Activated CD4-positive, alpha-beta T cell treated with anti-CD3 and anti-CD28 coated beads for 24 hours (primary cell): ENCODE measurements at places on chromosomes 2 and 18.

GRCh38 chr18:59024829-59025228 lies 114.9 kb upstream of the SEC11C start:
- no peak for DNase-seq

GRCh38 chr2:160402501-160402900 lies 91.1 kb downstream of the RBMS1 start:
- no peak for DNase-seq

DNA sequence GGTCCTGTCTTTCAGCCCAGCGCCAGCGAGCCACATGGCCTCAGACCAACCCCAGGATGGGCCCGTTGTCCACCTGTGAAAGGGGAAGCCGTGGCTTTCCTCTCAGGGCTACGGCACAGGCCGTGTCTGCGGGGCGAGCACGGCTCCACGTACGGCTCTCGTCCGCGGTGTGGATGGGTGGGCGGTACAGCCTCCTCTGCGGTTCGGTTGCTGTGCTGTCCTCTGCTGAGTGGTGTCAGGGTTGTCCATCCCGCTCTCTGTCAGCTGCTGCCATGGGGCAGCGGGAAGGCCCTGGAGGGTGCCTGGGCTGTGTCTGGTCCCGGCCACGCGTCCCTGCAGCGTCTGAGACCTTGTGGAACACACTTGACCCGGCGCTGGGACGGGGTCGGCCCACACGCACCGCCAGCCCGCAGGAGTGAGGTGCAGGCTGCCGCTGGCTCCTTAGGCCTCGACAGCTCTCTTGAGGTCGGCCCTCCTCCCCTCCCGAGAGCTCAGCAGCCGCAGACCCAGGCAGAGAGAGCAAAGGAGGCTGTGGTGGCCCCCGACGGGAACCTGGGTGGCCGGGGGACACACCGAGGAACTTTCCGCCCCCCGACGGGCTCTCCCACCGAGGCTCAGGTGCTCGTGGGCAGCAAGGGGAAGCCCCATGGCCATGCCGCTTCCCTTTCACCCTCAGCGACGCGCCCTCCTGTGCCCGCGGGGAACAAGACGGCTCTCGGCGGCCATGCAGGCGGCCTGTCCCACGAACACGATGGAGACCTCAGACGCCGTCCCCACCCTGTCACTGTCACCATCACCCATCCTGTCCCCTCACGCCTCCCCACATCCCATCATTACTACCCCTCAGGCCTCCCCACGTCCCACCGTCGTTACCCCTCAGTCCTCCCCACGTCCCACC lies 128.7 kb downstream of the NFATC1 start:
- DNase-seq: peak; percentile 44

- DNase-seq: no peak
Measured at GRCh38 chr2:41194230-41194629, 742.3 kb upstream of the SLC8A1 start.

DNA sequence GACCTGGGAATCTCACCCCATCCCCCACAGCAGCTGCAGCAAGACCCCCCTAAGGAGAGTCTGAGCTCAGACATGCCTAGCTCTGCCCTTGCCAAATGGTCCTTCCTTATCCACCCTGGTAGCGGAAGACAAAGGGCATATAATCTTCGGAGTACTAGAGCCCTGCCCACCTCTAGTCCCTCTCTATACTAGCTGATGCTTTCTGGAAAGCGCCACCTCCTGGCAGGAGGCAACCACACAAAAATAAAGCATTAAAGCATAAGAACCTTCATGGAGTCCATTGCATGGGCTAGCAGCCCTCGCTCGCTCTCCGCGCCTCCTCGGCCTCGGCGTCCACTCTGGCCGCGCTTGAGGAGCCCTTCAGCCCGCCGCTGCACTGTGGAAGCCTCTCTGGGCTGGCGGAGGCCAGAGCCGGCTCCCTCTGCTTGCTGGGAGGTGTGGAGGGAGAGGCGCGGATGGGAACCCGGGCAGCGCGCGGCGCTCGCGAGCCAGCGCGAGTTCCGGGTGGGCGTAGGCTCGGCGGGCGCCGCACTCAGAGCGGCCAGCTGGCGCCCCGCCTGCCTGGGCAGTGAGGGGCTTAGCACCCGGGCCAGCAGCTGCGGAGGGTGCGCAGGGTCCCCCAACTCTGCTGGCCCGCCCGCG lies 941.2 kb downstream of the SUCLG1 start:
- no peak for DNase-seq

GRCh38 chr2:208135794-208136715 lies 6.4 kb upstream of the CRYGC start:
- DNase-seq: no peak

DNA sequence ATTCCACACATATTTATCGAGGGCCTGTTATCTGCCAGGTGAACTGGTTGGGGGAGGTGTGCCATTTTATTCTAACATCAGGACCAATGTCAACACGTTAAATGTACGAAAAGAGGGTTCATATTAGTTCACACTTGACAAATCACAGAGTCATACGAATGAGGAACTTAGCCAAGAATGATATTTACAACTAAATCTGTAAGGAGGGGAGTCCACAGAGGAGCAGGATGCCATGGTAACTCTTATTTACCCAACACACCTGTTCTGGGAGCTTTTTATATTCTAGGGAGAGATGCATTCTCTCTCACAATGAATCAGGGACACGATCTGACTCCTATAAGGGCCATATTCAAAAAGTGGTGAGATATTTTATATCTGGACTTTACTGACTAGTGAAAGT lies 144.1 kb downstream of the CDC42EP3 start:
- DNase-seq: no peak

DNA sequence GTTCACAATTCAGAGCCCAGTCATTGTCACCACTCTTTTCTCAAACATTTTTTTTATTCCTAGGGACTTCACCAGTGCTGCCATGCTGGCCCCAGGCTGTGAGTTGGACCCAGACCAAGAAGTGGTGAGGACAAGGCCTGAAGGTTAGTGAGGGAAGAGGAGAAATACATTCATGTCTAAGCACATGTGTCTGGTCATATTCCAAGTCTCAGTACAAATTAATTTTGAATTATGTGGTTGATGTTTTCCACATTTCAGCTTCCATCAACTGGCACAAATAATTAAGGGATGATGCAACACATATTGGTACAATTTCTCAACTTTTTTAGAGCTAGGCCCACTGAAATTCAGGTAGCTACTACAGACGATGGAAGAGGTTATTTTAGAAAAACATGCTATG lies 106.6 kb upstream of the UPP2 start:
- DNase-seq: no peak
